Camera-type eye (tissue), 1 donor: ENCODE measurements at places on chromosomes 6 and 20. TPM values are rescaled to one million over a fixed set of nuclear protein-coding genes. Genes with fewer than 3 reads are reported as not detected.

The TMEM200A gene
- 31.0 TPM for total RNA-seq

The RHAG gene
- 3.5 TPM for total RNA-seq

The STMND1 gene
- not detected for total RNA-seq

The TREML2 gene
- total RNA-seq = 0.27 TPM

The FERMT1 gene
- total RNA-seq = 1.0 TPM

The OR2J1 gene
- not detected for total RNA-seq

The GABRR1 gene
- 4.6 TPM for total RNA-seq

The CD24 gene
- total RNA-seq = 267 TPM

The BACH2 gene
- total RNA-seq = 33.6 TPM

The ZC2HC1B gene
- total RNA-seq = not detected
